NCI-H2081 (cell line): ENCODE measurements at places on chromosomes 4 and X.

DNA sequence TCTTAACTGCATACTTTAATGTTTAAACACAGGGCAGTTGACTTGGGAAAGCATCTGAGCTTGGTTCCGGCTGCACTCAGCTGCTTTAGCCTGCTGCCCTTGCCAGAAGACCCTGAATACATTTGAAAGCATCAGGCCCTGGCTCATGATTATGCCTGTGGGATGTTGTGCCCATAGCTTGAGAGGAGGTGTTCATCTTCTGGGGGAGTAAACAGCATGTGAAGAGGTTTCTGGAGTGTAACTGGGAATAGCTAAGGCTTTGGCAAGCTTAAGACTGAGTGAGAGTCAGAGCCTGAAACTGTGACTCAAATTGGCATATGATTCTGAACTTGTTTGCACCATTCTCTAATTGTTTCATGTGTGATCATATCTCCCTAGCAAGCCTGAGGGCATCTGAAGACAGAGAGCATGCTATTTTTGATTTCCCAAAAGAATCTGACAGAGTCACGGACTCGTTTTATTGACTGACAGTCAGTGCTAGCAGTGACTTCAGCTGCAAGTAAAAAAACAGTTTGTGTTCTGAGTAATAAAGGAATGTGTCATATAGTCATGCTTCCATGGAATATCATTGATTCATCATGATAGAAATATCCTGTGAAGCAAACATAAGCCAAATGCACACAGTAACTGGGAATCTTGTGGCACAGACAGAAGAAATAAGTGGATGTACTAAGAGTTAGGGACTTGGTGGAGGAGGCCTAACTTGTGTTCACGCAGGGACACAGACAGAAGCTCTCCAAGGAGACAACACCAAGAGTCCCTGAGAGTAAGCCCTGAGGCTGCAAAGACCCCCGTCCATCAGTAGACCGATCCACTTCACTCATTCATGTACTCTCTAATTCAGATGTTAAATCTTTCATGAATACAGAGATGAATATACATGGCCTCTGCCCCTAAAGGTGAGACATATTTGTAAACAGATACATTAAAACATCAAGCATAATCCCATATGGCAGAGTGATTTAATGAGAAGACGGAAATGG is 100.7 kb downstream of the SYNPO2 start:
- DNase-seq, result no peak

- no peak for DNase-seq
These were observed 87.5 kb downstream of the SNX25 start for GRCh38 chr4:185296665-185297460.

DNA sequence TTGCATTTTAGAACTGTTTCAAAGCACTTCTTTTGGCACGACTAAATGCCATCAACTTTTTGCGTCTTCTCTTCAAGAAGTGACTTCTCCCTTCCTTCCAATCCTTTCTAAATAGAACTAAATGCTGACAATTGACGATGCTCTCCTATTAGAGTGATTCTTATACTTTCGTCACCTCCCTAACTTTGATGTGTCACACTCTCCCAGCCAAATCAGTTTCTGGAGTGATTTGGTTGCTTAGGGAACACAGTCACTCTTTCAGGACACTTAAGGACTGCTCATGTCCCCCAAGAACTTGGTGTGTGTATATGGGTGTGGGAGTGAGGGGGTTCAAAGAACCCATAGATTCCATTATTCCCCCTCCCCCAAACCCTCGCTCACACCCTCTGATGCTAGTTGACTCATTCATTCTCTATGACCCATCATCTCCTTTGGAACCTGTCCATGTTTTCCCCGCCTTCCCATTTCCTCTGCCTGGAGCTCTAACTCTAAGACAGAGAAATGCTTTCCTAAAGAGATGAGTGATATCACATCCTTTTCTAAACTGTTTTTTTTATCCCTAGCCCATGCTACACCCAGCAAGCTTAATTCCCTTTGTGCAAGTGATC is 26.8 kb upstream of the AREG start:
- DNase-seq, result no peak

DNA sequence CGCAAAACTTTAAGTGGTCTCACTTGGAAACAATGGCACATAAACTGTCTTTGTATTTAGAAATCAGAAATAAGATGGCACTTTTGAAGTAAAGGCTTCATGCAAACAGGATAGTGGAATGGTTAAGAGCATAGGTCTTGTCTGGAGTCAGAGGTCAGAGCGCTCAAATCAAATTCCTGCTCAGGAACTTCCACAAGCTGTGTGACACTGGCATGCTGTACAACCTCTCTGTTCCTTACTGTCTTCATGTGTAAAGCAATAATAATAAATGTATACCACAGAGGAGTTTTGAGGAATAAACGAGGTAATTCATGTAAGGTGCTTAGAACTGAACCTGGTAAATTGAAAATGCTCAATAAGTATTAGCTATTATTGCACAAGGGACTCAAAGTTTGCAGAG is 43.4 kb upstream of the ACSL4 start:
- DNase-seq, result no peak

GRCh38 chrX:53686151-53686885 is at the start of gene HUWE1:
Gene HUWE1 (minus strand): TSS chrX:53686719. CDS start chrX:53654107, 32,612 bp downstream.
- DNase-seq, result peak; percentile 75

DNA sequence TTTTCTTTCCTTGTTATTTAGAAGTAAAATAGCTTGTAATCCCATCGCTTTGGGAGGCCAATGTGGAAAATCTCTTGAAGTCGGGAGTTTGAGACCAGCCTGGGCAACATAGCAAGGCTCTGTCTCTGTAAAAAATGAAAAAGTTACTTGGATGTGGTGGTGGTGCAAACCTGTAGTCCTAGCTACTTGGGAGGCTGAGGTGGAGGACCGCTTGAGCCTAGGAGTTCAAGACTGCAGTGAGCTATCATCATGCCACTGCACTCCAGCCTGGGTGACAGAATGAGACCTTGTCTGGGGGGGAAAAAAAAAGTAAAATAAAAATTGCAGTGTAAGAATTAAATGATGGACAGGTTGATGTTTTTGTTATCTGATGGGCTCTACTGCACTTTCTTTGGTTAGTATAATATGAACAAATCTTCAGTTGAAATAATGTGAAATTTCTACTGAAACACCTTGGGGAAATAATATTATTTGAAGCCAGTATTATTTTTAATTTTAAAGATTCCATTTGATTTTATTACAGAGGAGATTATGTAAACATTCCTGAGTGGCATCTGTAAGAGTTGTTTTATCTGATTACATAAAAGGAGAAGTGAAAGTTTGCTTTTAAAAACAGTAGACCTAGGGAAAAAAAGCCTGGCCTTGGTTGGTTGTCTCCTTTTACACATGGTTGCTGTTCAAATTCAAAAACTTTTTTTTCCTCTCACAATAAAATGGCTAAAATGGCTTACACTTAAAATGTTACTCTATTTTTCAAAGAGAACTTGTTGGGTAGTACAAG is 10.5 kb upstream of the NDUFC1 start:
- no peak for DNase-seq
